Pulmonary artery endothelial cell (primary cell): ENCODE measurements at places on chromosomes 7 and 10. TPM values are rescaled to one million over a fixed set of nuclear protein-coding genes. Genes with fewer than 3 reads are reported as not detected.

- no peak for DNase-seq
Observed at GRCh38 chr7:141355032-141355431, 196.2 kb upstream of the AGK start.

- DNase-seq: no peak
Observed at GRCh38 chr10:94092848-94093247, 99.1 kb downstream of the PLCE1 start.

GRCh38 chr10:18400906-18401245 is 250.5 kb downstream of the NSUN6 start:
- no peak for DNase-seq

- DNase-seq: no peak
Observed at GRCh38 chr7:22372863-22373262, 15.9 kb upstream of the RAPGEF5 start.

DNA sequence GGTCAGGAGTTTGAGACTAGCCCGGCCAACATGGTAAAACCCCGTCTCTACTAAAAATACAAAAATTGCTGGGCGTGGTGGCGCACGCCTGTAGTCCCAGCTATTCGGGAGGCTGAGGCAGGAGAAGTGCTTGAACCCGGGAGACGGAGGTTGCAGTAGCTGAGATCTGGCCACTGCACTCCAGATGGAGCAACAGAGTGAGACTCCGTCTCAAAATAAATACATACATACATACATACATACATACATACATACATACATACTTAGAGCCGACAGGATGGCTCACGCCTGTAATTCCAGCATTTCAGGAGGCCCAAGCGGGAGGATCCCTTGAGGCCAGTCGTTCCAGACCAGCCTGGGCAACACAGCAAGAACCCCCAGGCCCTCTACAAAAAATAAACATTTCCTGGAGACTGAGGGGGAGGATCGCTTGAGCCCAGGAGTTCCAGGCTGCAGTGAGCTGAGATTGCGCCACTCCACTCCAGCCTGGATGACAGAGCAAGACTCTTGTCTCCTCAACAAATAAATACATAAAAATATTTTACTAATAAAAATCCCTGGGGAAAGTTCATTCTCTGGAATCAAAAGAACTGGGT is 90.9 kb upstream of the TNRC18 start:
- DNase-seq: no peak

DNA sequence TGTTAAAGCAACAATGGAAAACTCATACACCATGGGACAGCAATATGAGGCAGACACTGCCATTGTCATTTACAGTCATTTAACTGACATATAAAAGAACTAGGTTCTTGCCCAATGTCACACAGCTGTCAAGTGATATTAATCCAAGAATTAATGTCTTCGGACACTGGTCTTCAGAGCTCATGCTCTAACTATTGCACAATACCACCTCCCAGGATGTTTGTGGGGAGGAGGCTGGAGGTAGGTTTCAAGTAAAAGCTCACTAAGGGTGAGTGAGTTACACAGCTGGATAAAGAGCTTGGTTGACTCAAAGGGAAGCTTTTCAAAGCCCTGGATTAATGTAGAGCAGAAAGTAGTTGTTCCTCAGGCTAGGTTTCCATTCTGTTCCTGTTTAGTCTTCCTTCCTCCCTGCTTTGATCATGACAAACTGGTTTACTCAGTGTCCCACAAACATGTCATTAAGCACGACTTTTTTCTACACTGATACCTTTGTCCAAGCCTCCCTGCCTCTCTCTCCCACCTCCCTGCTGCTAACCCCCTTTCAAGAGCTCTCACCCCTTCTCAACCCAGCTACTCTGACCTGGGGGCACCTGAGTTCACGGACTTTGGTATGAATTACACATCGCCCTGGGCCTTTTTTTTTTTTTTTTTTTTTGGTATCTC is 987 bp upstream of the EXOC6 start:
- no peak for DNase-seq

DNA sequence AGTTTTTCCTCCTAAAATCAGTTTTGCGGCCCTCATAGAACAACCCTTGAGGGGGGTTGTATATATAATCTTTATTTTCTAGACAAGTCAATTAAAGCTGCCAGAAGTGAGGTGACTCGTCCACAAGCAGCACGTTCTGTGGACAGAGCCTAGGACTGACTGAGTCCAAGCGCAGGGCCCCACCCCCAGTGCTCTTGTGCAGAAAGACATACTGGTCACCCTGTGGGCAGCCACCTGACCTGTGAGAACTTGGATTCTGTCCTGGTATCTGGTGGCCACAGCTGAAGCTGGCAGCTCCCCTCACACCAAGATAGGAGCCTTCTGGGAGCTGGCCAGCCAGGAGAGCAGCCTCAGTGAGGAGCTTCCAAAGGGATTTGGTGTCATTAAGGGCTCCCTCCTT is 89.3 kb downstream of the GRK5 start:
- no peak for DNase-seq

DNA sequence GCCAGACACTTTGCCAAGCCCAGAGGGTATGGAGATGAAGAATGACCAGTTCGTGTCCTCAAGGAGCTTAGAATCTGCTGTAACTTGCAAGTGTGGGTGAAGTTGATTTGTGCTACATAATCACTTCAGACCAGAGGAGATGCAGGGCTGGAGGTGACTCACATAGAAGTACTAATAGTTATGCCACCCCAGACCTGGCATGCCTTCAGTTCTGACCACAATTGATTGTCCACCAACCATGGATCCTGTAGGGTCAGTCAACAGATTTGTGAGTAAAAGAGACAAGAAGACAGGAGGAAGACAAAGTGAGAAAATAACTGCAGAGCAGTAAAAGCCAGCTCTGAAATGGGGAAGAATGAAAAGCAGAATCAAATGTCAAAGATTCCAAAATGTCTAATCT is 51.2 kb upstream of the BMPER start:
- no peak for DNase-seq

- DNase-seq: no peak
Observed at GRCh38 chr10:101011517-101012423, 12.2 kb downstream of the LZTS2 start.

DNA sequence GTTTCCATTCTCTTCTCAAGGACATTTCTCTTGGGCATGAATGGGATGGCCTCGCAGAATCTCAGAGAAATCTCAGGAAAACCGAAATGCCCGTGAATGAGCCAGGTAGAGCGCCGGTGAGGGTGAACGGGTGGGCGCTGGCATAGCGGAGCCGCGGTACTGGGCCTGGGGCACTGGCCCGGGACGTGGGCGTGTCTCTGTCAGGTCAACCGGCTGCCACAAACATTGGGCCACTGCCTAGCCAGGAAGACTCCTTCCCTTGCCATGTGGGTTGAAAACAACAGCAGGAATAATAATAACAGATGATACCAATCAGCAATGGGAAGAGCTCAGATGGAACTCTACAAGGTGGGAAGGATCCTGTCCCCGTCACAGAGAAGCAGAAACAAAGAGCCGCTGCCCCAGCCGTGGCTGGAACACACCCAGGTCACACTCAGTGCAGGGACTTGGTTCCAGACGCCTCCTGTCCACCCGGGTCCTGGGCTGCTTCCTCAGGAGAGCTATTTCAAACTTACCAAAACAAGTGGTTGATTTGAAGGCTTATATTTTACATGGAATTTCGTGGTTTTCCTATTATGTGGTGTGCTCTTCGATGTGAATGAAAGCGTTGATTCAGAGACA is 51.1 kb upstream of the EBF3 start:
- no peak for DNase-seq

- no peak for DNase-seq
Observed at GRCh38 chr10:62815381-62816075, 638 bp downstream of the EGR2 start.

- DNase-seq: no peak
Observed at GRCh38 chr7:77479536-77480088, 57.5 kb upstream of the PTPN12 start.

DNA sequence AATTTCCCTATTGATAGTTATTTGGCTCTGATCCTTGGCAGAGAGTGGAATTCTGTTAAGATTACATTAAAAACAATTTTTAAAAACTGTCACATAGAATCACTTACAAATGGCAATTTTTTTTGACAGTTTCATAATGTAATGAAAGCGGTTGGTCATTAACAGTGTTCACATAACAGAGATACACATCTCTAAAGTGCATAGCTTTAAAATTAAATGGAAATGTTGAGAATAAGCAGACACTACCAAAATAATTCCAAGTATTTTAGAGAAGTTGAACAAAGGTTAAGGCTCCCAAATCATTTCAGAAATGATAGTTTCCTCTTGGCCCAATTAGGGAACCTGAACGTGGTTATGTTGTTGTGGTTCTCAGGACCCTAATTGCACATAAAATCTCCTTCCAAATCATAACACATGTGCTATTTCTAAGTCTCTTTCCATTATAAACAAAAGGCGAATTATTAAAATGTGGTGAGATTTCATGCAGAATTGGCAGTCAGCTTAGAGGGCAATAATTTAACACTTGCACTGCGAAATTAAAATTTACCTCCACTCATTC is 528.9 kb upstream of the FZD8 start:
- no peak for DNase-seq

DNA sequence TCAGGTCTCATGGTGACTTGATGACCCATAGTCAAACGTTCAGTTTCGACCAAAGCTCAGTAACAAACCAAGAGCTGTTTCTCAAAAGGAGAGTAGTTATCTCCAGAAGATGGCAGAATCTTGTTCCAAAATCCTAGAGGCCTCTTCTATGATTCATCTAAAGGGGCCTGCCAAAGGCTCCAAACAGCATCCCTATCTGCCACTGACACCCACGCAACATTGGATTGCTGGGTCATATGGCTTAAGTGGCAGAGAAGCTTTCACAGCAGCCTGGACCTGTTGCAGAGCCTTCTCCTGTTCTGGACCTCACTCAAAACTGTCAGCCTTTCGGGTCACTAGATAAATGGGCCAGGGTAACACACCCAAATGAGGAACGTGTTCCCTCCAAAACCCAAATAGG is 54.0 kb upstream of the LRRC18 start:
- no peak for DNase-seq

DNA sequence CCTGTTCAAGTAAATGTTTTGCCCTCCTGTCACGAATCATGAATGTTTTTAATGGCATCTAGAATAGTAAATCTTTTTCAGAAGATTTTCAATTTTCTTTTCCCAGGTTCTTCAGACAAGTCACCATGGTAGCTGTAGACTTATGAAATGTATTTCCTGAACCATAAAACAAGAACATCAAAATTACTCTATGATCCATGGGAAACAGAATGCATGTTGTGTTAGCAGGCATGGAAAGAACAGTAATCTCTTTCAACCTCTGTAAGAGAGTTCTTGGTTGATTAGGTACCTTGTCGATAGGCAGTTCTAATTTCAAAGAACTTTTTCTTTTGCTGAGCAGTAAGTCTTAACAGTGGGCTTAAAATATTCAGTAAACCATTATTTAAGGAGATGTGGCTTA is 17.6 kb downstream of the AKR1C1 start:
- DNase-seq: no peak

- no peak for DNase-seq
Observed at GRCh38 chr7:3636131-3636860, 335.2 kb downstream of the SDK1 start.

GRCh38 chr10:96401036-96401435 is 42.2 kb upstream of the OPALIN start:
- DNase-seq: no peak

- DNase-seq: no peak
Observed at GRCh38 chr10:132211246-132211645, 24.5 kb downstream of the DPYSL4 start.

DNA sequence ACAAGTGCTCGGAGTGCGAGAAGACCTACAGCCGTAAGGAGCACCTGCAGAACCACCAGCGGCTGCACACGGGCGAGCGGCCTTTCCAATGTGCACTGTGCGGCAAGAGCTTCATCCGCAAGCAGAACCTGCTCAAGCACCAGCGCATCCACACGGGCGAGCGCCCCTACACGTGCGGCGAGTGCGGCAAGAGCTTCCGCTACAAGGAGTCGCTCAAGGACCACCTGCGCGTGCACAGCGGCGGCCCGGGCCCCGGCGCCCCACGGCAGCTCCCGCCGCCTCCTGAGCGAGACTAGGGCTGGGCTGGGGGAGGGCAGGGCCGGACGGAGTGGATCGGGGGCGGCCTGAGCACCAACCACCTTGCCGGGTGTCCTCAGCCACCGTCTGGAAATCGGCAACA is 15.1 kb upstream of the ZNF212 start:
- no peak for DNase-seq

GRCh38 chr7:151815419-151815818 is 61.5 kb downstream of the PRKAG2 start:
- no peak for DNase-seq

GRCh38 chr10:116304923-116305322 is 19.3 kb upstream of the CCDC172 start:
- no peak for DNase-seq

The SPAG6 gene
- not detected in 2 replicates for total RNA-seq

The SPDYE6 gene
- total RNA-seq: not detected in 2 replicates

The SLC13A1 gene
- not detected in 2 replicates for total RNA-seq

The BMI1 gene
- total RNA-seq: 35.1 and 48.2 TPM in 2 replicates

The VENTX gene
- total RNA-seq: not detected in 2 replicates

The IFIT3 gene
- total RNA-seq: 4.8 and 5.1 TPM in 2 replicates

The PVRIG gene
- not detected in 2 replicates for total RNA-seq

The FAM185A gene
- total RNA-seq: 8.8 and 10.9 TPM in 2 replicates

The NYAP1 gene
- total RNA-seq: 2.0 and 4.2 TPM in 2 replicates

The GOT1 gene
- total RNA-seq: 29.6 and 37.7 TPM in 2 replicates

The ZNF655 gene
- total RNA-seq: 8.2 and 20.9 TPM in 2 replicates

The TEX47 gene
- not detected in 2 replicates for total RNA-seq
